Right atrium auricular region (tissue), 2 donors: ENCODE measurements at places on chromosomes 2 and 18. TPM values are rescaled to one million over a fixed set of nuclear protein-coding genes. Genes with fewer than 3 reads are reported as not detected.
A peak's percentile ranks its signal among the peaks of the same experiment; 100 is the strongest.

The UGT1A6 gene
- not detected for total RNA-seq

The MRPS9 gene
- total RNA-seq = 29.0 TPM

The SCN2A gene
- 0.39 TPM for total RNA-seq

DNA sequence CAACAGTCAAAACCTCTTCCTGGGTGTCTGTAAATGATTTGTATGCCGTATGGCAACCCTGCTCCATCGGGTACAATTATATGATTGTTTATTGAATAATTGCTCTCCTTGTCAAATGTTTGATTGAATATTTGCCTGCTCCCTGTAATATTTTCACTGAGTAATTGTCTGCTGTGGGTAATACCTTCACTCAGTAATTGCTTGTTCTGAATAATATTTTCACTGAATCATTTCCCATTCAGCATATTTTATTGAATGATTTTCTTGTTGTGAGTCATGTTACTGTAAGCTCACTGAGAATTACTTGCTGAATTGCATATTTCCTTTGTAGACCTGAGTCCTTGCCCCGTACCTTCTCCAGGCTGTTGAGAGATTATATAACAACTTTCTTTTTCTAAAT is 535.2 kb downstream of the METTL4 start:
- DNase-seq = no peak

DNA sequence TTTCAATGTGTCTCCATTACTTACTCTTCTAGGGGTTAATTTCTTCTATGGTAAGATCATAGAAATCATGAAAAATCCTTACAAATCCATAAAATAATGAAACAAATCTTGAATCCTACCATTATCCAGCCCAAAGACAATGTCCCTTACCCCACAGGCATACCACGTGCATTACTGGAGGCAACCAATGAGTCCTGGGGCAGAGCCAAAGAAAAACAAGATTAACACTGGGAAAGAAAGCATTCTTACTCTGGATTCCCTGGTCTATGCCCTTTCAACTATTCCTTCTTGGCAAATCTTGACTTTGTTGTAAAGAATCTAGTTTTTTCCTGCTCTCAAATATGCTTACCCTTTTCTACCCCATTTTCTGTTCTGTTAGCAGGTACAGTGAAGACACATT is 3.1 kb upstream of the GALNT1 start:
- DNase-seq = no peak

GRCh38 chr2:112065966-112066365 is 10.9 kb downstream of the TMEM87B start:
- no peak for DNase-seq

DNA sequence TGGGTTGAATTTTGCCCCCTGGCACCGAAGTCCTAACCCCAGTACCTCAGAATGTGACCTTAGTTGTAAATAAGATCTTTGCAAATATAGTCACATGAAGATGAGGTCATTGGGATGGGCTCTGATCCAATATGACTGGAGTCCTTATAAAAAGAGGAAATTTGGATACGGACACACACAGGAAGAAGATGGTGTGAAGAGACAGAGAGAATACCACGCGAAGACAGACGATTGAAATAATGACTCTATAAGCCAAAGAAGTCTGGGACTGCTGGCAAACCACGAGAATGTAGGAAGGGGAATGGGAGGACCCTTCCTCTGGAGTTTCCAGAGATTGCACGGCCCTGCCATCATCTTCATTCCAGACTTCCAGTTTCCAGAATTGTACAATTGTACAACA is 98.6 kb downstream of the CPO start:
- DNase-seq = no peak

- no peak for DNase-seq
Measured at GRCh38 chr2:226904592-226904991, 68.7 kb downstream of the RHBDD1 start.

DNA sequence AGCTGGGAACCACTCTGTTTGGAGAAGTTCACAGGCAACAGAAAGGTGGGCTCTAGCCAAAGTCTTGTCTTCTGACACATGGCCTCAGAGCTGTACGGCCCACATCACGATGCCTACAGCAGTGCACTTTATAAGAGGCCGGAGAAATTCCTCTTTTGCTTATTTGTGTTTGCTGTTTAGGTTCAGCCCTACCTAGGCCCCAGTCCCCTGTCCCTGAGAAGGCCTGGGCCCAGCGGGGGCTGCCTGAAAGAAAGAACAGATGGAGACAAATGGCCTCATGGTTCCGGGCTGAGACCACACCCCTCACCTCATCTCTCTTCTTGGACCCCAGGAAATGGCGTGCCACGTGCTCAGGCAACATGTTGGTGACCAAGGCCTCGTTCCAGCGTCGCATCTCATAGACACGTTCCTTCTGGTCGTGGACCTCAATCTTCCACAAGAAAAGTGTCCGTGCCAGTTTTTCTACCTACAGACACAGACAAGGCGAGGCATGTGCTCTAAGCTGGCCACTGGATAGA is 30.9 kb downstream of the CENPO start:
- peak; percentile 43 for DNase-seq

DNA sequence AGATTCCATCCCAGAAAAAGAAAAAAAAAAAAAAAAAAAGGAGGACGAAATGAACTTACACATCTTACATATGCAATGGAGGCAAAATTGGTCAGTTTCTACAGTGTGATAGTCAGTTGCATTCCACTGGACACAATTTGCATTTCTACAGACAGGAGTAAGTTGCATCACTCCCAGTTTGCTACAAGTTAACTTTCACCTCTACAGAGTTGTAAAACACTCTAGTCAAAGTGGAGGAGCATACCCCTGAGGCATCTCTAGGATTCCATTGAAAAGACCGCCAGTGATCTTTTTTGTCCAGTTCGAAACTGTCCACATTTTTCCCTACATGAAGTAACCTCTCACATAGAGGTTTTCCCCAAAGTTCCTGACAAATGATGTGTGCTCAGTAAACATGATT is 202.8 kb downstream of the VAPA start:
- DNase-seq = no peak

- no peak for DNase-seq
Measured at GRCh38 chr2:170733798-170734600, 18.9 kb downstream of the SP5 start.

GRCh38 chr18:12726774-12727550 is 24.1 kb downstream of the PSMG2 start:
- no peak for DNase-seq

GRCh38 chr18:12960853-12961397 is 13.1 kb downstream of the SEH1L start:
- DNase-seq = no peak

DNA sequence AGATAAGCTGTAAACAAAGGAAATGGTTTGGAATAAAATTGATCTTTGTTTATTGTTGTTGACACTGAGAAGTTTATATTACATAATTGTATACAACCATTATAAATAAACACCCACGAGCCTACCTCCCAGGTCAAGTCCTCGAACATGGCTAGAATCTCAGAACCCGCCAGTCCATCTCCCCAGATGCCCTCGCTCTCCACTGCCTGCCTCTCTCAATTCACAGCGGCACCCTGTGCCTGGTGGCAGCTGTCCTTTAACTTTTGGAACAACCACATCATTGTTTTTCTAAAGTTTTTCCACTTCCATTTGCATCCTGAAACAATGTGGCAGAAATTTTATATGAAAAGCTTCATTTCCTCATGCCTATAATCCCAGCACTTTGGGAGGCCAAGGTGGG is 52.2 kb upstream of the OTOS start:
- no peak for DNase-seq

DNA sequence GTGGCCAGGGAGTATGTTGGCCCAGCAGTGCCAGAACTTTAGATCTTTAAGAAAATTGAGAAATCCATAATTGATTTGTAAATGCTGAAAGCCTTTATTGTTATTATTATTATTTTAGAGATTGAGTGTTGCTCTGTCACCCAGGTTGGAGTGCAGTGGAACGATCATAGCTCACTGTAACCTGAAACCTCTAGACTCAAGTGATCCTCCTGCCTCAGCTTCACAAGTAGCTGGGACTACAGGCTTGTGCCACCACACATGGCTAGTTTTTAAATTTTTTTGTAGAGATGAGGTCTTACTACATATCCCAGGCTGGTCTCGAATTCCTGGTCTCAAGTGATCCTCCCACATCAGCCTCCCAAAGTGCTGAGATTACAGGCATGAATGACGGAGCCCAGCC is 143.2 kb upstream of the CCDC68 start:
- DNase-seq = no peak

- no peak for DNase-seq
Measured at GRCh38 chr2:101987832-101988231, 3.9 kb upstream of the IL1R2 start.

DNA sequence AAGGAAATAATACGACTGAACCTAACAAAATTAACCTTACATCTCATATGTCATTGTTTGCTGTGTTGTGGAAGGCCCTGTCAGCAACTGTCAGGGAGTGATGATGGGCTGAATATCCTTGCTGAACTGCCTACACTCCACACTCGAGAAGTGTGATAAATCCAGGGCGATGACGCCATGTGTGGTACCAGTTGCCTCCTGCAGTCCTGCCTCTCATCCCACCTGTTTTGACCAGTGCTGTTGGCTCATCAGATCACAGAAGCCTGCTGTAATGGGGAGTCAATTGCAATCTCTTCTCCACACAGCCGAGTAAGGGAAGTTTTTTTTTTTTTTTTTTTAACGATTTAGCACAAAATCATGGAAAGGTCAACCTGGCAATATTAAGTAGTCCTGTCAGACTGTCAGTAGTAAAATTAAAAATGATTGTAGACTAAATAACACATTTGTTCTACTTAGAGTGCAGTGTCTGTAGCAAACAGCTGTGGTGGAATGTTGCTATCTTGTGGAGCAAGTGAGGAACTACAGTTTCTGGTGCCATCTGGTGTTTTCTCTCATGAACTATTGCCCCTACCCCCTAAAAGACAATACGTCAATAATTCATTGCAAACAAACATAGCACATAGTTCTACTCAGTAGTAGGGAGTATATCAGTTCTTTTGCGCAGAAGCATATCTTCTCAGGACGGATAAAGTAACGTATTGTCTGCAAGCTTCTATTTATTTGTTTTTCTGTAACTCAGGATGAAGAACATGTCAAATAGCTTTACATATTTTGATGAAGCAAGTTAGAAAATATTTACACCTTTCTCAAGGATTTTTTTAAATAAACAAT is 347.6 kb downstream of the CTNNA2 start:
- no peak for DNase-seq

DNA sequence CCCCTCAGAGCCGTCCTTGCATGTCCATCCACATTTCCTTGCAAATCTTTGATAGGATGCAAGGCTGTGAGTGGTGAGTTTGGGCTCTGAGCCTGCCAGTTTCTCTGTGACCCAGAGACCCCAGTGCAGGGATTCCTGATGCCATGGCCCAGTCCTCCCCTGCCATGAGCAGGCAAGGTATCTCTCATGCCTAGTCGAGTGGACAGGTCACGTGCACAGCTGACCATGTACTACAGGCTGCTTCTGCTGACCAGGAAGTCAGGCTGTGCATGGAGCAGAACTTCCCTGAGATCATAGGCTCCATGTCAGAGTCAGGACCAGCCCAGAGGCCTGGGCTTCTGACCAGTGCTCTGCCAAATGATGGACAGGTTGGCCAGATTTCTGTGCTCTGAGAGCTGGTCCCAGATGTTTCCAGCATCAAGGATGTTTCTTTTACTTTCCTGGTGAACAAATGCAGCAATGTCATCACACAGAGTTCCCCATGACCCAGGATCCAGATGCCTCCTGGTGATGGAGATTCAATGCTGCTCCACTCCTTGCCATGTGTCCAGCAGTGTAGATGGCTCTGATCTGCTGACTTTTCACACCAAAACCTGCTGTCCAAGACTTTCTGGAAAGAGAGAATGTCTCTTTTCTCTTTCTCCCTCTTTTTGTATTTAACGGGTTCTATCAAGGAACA is 321.6 kb upstream of the HS6ST1 start:
- DNase-seq = peak; percentile 44

GRCh38 chr18:64720781-64721464 is 572.0 kb upstream of the LINC00305 start:
- no peak for DNase-seq
